B cell (primary cell): ENCODE measurements at places on chromosomes 6 and 20. TPM values are rescaled to one million over a fixed set of nuclear protein-coding genes. Genes with fewer than 3 reads are reported as not detected.

The VSX1 gene
- total RNA-seq = not detected in 2 replicates

The AGER gene
- 36.4 and 38.8 TPM in 2 replicates for total RNA-seq

The PTCHD4 gene
- total RNA-seq = not detected in 2 replicates

The NRSN2 gene
- 7.4 and 8.6 TPM in 2 replicates for total RNA-seq

The WFDC10B gene
- not detected in 2 replicates for total RNA-seq

The PLN gene
- total RNA-seq = not detected in 2 replicates

The IPCEF1 gene
- total RNA-seq = 0.70 and 0.94 TPM in 2 replicates

The TINAG gene
- total RNA-seq = not detected in 2 replicates

The ARMC2 gene
- 4.9 and 9.9 TPM in 2 replicates for total RNA-seq

The TEAD3 gene
- 0.17 TPM in 2 replicates for total RNA-seq
